ENCODE measurements at places on chromosomes 13 and 19.
A peak's percentile ranks its signal among the peaks of the same experiment; 100 is the strongest.

DNA sequence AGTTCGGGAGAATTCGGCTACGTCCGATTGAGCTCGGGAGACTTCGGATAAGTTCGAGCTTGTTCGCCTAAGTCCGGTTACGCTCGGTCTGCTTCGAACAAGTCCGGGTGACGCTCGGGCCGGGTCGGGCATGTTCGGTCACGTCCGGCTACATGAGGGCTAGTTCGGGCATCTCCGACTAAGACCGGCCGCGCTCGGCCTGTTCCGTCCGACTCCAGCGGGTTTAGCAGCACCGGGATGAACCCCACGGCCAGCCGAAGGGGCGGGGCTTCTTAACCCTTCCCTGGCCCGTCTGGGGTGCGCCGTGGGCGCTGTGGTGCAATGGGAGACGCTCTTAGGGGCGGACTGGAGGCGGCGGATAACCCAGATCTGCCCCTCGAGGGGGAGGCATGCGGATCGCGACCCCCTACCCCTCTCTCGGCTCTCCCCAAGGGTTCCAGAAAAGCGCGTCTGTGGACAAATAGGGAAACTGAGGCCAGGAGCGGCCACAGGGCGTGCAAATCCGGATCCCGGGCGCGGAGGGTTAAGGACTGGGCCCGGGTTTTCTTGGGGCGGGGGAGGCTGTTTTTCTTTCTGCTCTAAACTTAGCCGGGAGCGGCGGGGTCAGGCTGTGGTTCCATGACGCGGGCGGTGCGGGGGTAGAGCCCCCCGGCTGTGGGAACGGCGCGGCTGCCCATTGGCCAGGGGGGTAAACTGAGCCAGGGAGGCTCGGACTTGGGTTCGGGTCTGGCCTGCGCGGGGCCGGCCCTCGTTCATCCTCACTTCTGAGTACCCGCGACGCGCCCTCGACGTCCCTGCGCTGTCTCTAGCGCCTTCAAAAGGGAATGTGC, 1.5 kb downstream of the PDE4C start:
- peak; percentile 50 for DNase-seq

DNA sequence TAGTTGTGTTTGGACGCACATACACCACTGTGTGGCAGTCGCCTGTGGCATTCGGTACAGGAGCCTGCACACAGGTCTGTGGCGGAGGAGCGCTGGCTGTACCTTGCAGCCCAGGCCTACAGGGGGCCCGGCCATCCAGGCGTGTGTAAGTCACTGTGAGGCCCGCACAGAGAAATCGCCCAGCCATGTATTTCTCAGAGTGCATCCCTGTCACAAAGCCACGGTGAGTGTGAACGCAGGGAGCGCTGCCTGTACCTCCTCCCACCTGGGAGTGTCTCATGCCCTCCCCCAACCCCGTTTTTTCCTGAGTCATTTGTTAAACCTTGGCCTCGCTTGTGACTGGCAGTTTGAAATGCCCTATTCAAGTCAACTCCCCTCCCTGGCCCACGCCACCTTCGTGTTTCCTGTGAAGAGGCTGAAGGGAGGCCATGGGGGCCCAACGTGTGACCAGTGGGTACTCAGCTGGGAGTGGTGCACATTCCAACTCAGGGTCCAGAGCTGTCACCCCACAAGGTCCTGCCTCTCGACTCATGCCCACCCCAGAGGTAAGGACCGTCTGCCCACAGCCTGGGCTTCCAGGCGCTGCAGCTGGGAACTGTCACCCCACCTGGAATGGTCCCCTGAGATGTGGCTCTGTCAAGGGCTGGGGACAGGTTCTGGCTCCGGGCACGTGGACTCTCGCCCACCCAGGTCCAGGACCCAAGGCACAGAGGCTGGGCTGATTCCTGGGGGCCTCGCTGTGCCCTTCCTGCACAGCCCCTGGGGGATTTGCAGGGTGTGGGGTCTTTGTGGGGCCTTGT, 11.6 kb upstream of the RASA3 start:
- no peak for DNase-seq

GRCh38 chr19:42634409-42635232, 39.9 kb upstream of the CEACAM8 start:
- no peak for DNase-seq

GRCh38 chr13:109750221-109750775, 36.1 kb downstream of the IRS2 start:
- no peak for DNase-seq

- DNase-seq: no peak
These were observed 64.6 kb upstream of the RAP2A start for GRCh38 chr13:97369261-97369893.

GRCh38 chr19:28504727-28505126, 708.2 kb downstream of the UQCRFS1 start:
- DNase-seq: no peak

DNA sequence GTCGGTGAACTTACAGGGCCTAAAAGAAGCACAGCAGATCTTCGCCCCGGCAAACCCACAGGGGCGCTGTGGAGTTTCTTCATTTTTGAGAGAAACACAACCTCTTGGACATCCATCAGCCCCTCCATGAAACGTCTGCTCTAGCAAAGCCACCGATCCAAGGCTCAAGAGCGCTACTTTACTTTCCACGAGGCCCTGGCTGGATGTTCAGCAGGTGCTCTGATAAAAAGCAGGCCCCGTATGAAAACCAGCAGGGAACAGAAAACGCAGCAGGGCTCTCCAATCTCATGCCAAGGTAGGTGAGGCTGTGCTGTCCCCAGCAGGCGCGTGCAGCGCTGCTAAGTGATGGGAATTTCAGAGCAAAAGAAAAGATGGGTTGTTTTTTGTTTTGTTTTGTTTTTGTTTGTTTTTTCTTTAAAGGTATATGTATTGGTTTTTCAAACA, 86.7 kb downstream of the IRS2 start:
- DNase-seq: no peak

GRCh38 chr13:53703371-53704080, 674.9 kb downstream of the OLFM4 start:
- DNase-seq: no peak
